ENCODE measurements at places on chromosomes 7 and 10.

DNA sequence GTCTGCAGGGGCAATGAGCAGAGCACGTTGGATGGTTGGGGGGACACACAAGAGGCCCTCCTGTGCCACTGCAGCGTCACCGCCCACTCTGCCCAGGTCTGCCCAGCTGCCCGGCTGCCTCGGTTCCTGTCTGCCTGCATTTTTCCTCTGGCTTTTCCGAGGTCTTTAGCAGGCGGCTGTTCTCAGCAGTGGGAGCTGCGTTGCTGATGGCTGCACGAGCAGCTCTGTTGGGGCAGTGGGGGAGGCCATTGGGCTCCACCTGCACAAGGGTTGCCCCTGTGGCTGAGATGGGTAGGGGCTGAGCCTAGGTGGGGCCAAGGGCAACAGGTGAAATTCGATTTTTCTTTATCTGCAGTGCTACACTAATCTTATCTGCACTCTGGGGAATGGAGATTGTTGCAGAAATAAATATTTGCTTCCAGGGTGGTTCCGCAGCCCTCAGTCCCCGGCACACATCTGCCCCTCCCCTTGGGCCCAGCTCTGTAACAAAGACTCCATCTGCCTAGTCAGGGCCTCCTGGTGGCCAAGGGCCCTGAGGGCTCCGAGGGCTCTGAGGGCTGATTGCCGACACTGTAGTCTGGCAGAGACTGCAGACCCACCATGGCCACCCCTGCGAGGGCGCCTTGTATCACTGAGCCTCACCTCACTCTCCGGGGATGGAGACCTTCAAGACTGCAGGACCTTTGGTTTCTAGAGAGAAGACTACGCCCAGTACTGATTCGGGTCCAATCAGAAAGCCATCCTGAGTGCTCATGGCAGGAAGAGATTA, 141.7 kb upstream of the SHH start:
- DNase-seq = no peak

DNA sequence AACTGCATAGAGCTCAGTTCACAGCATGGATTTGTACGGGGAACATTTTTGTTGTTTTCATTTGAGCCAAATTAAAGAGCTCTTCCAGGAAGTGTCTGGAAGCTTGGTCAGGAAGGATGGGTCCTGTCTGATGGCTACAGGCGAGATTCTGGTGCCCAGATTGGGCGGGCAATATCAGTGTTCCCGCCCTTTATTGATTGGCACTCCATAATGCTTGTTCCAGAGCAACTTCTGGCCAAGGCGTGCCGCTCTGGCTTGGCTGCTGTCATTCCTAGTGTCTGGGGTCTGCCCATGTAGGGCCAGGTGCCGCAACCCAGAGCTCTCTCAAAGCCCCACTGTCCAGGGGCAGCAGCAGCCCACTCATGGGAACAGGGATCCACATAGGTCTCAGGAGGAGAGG, 45.9 kb downstream of the RAMP3 start:
- DNase-seq = no peak

- DNase-seq = no peak
These were observed 44.0 kb downstream of the CCDC7 start for GRCh38 chr10:32489901-32490300.

- no peak for DNase-seq
These were observed 1222.6 kb upstream of the LRRN3 start for GRCh38 chr7:109868215-109868860.

- no peak for DNase-seq
These were observed 86.0 kb upstream of the KCTD7 start for GRCh38 chr7:66542528-66543269.

- DNase-seq = no peak
These were observed 299.2 kb upstream of the ZMIZ1 start for GRCh38 chr10:78769526-78769925.

- DNase-seq = no peak
These were observed 75.4 kb downstream of the PLXNA4 start for GRCh38 chr7:132500727-132501440.

DNA sequence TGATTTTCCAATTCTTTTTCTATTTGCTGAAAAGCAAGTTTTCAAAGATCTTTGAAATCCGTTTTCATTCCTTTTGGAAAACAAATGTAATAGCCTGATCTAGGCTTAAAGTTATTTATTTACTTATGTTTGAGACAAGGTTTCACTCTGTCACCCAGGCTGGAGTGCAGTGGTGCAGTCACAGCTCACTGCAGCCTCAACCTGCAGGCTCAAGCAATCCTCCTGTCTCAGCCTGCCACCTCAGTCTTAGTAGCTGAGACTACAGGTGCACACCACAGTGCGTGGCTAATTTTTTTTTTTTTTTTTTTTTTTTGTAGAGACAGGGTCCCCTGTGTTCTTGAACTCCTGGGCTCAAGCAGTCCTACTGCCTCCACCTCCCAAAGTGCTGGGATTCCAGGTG, 4.6 kb downstream of the ST7 start:
- DNase-seq = no peak

DNA sequence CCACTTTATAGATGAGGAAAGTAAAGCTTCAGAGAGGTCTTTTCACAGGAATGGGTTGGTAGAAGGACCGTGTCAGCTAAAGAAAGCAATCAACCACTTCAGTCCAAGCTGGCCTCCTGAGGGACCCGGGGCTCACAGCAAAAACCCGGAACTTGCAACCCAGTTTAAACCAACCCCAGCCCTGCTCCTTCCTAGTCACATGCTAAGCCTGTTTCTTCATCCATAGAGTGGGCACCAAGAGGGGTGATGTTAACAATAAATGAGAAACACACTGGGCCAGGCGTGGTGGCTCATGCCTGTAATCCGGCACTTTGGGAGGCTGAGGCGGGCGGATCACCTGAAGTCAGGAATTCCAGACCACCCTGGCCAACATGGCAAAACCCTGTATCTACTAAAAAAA, 12.1 kb upstream of the NPFFR1 start:
- DNase-seq = no peak

DNA sequence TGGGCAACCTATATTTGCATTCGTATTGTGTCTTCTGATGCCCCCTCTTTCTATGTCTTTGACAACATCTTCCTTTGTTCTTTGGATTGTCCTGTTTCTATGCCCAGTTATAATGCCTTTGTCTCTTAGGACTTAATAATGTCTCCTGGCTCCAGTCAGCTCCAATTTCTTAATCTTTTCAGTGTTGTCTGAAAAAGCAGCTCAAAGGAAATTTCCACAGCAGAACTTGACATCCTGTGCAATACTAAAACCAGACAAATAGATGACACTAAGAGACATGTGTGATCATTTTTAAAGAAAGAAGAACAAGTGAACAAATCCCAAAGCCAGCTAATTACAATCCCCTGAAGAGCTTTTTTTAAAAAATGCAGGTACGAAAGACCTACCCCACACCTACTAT, 47.7 kb upstream of the RNF148 start:
- DNase-seq = no peak

DNA sequence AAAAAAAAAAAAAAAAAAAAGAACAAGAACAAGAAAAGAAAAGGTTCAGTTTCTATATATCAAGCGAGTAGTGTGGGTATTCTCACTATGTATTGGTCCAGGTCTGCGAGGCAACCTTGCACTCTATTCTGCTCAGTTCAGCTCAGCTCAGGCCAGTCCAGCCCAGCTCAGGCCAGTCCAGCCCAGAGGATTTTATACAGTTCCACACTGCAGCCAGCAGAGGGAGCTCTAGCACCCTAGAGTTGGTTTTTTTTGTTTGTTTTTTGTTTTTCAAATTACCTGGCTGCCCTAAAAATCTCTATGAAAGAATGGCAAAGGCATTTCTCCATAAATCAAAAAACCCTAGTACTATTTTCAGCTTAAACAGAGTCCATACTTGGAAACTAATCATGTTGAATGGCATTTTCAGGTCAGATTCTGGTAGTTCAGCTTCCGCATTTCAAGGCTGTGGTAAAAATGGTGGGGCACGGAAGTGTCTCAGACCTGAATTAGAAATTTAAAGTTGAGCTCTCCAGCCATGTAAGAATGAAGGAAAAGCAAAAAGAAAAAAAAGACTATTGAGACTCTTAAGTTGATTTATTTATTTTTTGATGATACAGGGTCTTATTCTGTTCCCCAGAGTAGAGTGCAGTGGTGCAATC, 55.2 kb upstream of the GSDME start:
- DNase-seq = no peak

DNA sequence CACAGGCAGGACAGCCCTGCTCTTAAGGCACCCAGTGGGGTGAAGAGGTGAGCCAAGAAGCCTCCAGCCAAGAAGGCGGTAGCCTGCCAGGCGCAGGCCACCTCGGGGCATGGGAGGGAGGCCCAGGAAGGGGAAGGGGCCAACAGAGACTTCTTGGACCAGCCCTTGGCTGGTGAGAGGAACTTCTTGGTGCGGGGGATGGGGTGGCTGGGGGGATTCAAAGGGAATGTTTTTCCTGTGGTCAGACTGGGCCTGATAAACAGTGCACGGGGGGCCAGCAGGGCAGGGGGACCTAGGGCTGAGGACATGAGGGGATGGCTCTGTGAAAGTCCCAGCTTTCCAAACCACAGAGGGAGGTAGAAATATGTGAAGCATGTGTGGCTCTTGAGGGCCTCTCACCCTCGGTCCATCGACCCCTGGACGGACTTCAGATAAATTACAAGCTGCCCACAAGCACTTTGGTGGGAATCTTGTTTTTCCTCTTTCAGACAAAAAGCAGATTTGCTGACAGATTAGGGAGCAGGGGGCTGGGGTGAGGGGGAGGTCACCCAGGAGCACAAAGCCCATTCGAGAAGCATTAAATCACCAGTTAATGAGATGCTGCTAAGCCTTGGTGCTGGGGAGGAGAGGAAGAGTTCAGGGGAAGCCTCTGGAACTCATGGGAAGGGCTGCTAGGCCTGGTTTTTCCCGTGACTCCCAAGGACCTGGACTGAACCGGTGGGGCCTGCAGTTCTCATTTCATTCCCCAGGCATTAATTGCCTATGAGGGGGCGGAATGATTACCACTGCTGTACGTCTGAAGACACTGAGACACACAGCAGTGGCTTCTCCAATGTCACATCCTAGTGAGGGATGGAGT, 11.3 kb downstream of the CRYGN start:
- DNase-seq = no peak

- DNase-seq = no peak
These were observed 54.3 kb upstream of the AKR1E2 start for GRCh38 chr10:4771554-4772201.

DNA sequence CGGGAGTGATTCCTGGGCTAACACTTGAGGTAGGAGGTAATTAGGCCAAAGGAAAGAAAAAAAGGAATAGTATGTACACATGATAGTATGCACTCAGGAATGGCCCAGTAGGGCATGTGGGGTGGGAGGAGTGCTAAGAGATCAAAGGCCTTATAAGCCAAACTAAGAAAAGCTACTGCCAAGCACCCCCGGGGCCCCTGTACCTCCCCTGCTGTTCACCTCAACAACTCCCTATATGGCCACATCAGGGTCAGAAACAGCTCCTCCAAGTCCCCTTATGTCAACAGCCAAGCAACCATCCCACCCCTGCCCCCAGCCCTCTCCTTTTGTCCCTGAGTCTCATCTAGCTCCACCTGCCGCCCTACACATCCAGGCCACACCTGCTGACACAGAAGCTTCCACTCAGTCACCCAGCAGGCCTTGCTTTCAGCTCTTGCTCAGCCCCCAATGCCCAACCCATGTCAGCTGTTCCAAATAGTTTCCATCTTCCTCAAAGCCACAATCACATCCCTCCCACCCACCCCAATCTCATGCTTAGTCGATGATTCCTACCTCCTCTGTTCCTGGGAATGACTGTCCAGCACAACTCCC, 80.2 kb downstream of the SORBS1 start:
- DNase-seq = no peak

DNA sequence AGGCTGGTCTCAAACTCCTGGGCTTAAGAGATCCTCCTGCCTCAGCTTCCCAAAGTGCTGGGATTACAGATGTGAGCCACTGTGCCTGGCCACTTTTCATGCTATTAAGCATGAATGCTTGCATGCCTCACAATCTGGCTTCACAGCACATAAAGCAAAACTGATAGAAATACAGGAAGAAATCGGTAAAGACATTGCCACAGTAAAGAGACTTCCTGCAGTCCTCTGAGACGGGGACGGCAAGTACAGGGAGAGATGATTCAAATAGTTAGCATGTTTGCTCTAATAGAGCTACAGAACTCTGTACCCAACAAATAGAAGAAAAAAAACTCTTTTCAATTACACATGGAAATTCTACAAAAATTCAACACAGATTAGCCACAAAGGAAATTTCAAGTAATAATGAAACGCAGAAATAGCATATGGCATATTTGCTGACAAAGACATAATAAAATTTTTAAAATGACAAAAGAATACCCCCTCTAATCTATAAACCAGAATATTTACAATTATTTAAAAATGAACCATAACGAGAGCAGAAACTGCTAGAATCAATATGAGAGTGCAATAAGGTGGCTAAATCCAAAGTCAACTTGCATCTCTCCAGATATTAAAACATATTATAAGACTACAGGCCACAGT, 32.3 kb downstream of the CARD11 start:
- no peak for DNase-seq

GRCh38 chr10:103618575-103619423, 125.3 kb downstream of the NEURL1 start:
- DNase-seq = peak; percentile 51

DNA sequence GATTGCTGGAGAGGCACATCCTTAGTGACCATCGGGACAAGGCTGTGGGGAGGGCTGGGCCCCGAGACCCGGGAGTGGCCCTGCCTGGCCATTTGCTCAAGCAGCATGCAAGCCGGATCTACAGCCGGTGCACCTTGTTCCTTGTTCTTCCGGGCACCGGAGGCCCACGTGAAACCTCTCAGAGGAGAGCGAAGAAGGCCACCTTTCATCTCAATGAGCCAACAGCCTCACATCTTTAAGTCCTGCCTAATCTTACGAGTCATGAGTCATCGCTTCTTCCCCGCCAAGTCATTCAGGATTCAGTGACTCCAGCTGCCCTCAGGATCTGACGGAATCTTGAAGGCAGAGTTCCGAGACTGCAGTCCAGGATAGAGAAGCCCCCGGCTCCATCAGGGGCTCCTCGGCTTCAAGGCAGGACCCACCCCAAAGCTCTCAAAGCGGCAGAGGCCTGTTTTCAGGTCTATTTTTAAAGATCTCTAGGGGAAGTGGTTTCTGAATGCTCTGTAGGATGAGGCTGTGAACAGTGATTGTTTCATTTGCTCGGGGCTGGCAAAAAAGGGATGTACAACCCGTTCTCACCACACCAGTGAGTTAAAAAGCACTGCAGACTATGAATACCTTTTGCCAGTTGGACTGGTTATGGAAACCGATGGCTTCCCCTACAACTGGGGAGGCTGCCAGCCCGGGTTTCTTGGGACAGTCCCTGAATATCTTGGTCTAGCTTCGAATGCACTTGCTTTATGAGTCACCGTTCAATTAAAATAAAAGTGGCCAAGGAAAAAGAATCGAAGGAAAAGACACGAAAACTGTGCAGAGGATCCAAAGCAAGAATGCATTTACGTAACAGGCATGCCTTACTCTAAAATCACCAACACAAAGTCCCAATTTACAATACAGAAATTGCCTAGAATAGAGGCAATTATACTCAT, 57.2 kb upstream of the ECHDC3 start:
- peak; percentile 46 for DNase-seq

All from fibroblast of the conjunctiva (primary cell).